ENCODE measurements at places on chromosomes 7 and 10. TPM values are rescaled to one million over a fixed set of nuclear protein-coding genes. Genes with fewer than 3 reads are reported as not detected.

The HMX3 gene
- not detected for total RNA-seq

The SPDYE2B gene
- not detected for total RNA-seq

The DOCK1 gene
- 62.9 TPM for total RNA-seq

The BTBD16 gene
- not detected for total RNA-seq

DNA sequence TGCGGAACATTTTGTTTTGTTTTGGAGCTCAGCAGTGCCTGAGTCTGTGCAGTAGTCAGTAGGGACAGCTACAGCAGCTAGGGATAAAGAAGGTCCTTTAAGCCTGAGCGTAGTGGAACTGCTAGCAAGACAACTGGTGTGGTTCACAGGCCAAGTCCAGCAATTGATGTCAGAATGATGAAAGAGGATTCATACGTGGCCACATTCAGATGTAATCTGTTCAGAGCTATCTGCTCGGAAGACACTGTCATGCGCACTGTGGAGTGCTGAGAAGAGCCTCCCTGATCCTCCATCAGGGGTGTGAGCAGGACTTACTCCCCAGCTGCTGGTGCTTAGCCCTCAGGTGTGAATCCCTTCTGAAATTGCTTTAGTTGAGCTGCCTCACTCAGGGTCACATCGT, 79.6 kb upstream of the ANKRD1 start:
- DNase-seq: no peak

DNA sequence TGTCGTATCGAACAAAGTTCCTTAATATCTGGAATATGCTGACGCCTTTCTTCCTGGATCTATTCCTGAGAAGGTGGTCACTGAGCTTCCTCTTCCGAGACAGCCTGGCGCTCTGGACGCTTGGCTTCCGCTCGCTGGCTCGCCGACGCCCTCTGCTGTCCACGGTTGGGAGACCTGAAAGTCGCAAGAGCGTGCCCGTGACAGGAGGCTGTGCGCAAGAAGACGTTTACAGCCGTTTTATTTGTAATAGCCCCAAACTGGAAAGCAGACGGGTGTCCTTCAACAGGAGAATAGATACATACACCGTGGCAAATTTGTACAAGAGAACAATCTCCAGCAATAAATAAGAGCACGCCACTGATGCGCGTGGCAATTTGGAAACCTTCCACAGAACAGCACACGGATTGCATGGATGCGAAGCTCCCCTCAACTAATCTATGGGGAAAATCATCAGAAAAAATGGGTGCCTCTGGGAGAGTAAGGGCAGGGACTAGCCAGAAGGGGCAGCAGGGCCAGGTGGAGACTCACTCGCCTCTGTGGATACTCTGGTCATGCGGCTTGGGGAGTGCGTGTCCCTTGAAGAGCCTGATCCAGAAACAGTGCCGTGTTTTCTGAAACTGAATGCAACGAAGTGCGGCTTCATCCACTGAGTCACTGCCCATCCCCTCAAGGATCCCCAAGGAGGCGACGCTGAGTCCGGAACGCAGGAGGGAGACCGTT, 41.5 kb upstream of the BNIP3 start:
- peak; percentile 87 for DNase-seq

DNA sequence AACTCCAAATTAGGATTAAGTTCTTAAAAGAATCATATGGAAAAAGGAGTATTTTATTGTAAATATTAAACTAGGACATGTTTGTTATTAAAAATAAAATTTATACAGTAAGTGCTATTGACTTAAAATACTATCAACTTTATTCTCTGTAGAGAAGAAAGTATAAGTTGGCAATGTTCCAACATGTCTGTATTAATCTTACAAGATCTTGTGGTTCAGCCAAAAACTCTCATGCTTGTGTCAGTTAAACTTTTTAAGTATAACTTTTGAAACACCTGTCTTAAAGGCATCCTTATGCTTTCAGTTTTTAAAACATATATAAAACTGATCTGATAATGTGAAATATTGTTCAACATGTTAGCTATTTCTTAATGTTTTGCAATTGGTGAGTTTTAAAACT, 160.7 kb downstream of the ZEB1 start:
- DNase-seq: no peak

All from neural crest cell (in vitro differentiated cells).